Stimulated activated CD8-positive, alpha-beta memory T cell treated with anti-CD3 and anti-CD28 coated beads, Interleukin-4, amount 100 ng/mL, for 4 hours (primary cell): ENCODE measurements at places on chromosomes 7 and 10.

GRCh38 chr7:93055543-93056107 is 62.2 kb downstream of the SAMD9 start:
- no peak for DNase-seq

GRCh38 chr7:69412331-69413146 is 185.7 kb upstream of the AUTS2 start:
- no peak for DNase-seq

DNA sequence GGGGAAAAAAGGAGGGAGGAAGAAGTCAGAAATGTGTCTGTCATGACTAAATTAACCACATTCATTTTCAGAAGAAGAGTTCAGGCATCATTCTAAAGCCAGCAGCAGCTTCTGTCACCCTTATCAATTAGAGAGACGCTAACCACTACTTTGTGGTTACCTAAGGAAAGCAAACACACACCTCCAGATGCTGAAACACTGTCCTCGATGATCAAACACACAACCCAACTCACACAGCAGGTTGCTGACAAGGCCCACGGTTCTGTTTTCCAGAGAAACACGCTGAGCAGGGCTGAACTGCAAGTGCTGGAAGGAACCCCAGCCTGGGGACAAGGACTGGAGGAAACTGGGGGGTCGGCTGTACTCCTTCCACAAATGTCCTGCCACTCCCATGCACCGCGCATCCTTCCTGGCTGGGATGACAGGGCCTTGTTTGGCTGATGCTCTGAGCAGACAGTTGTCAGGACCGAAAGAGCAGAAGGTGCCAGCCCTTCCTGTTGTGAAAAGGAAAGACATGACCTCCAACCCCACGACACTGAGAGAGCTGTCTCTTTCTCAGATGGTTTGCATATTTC is 36.6 kb downstream of the PRKCQ start:
- no peak for DNase-seq

GRCh38 chr10:83212632-83213334 is 926.5 kb upstream of the GHITM start:
- DNase-seq: no peak

DNA sequence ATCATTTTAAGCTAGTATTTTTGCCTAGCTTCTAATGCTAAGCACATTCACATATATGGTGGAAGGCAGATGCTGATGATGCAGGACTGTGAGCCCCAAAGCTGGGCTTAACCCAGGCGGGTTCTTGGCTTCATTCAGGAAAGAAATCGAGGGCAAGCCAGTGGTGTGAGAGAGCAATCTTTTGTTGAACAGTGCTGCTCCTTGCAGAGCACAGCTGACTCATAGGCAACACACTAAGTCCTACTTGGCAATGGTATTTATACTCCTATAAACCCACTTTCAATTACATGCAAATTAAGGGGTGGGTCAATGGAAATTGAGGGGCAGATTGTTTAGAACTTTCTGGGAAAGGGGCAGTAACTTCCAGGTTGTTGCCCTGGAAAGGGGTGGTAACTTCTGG is 42.0 kb upstream of the CELF2 start:
- DNase-seq: no peak

DNA sequence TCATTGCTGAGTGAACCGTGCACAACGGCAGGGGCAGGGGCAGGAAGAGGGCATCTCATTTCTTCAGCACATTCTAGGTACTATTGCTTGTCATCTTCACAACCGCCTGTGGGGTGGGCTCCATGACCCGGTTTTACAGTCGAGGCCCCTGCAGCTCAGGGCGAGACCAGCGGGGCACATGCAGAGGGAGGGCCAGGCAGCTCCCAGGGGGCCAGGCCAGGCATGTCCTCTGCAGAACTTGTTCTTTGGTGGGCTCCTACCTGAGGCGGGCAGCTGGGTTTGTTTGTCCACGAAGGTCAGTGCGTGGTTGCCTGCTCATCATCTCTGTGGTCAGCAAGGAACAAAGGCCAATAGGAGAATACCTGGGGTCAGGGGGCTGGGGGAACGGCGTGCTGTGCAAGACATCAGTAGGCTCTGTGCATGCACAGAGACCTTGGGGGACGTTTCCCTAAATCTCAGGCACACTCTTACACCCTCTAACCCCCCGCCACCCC is 75.1 kb upstream of the LEP start:
- no peak for DNase-seq

DNA sequence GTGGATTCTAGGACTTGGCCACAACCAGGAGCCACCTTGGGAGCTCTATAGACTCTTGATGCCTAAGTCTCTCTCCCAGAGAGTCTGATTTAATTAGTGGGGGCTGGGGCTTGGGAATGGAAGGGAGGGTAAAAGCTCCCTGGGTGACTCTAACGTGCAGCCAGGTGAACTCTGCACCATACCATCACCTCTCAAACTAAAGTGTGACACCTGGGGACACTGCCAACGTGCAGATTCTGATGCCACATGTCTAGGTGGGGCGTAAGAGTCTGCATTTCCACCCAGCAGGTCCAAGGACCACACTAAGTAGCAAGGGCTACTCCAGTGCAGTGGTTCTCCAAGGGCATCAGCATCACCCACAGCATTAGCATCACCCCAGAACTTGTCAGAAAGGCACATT is 28.3 kb downstream of the LRRC20 start:
- DNase-seq: no peak

DNA sequence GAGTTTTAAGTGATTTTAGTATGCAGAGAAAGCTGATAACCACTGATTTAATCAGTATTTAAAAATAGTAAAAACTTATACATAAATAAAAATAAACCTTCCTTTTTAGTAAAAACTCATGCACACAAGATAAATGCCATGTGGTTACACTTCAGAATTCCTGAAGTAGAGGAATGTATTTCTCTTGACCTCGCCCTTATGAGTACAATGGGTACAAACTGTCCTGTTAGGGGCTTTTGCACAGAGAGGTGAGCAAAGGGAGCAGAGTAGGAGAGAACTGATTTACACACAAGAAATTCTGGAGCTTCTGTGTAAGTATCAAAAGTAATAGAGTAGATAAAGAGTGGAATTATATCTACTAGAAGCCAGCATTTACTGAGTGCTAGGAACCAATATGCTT is 279.6 kb downstream of the PPP1R3A start:
- no peak for DNase-seq

DNA sequence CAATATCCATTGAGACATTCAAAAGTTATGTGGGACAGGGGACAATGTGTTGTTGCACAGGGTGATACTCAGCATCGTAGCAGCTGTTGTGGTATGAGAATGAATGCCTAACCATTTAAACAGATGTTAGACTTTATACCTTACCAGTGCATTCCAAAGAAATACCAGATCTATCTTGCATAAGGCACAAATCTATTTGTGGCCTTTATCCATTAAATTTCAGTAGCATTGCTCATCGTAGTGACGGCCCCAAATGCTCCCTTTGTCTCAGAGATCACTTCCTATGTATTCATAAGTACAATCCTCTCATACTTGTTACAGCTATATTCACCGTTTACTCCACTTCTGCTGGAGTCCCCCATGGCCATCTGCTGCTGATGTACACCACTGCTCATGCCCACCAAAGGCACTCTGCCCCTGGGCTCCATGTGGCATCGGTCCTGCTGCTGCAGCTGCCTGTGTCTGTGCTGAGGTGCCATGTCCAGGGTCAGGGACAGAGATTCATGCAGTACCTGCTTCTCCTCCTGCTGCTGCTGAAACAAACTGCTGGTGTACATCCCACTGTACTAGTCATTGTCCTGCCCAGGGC is 96.3 kb downstream of the CPED1 start:
- no peak for DNase-seq

- no peak for DNase-seq
These were observed 1176.2 kb downstream of the DNAJB9 start for GRCh38 chr7:109745677-109746410.

DNA sequence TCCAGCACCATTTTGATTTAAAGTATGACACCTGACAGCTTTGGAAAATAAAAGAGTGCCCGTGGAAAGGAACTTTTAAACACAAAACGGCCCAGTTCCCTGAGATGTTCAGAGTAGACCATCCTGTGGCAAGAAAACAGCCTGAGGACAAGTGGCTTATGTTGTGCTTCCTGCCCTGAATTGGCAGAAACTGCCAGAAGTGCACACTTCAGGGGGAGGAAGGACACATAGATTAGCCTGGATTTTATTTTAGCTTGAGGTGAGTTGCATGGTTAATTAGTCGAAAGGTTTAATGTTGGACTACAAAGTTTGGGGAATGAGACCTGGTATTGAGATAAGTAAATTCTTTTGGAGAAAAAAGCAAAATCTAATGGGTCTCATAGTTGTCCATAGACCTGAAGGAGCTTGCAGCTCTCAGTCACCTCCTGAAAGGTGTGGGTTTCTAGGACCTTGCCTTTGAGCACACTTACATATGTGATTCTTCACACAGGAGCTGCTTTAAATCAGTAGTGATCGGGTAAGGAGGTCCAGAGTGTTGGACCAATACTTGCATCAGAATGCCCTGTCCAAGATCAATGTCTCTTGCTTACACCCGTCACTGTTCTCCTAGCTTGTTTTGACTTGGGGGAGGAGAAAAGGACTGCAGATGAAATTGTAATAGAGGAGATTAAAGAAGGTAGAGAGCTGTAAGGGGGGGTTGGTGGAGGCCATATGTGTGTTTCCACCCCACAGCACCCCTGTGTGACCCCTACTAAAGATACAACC is 4.9 kb downstream of the ITIH2 start:
- DNase-seq: no peak

DNA sequence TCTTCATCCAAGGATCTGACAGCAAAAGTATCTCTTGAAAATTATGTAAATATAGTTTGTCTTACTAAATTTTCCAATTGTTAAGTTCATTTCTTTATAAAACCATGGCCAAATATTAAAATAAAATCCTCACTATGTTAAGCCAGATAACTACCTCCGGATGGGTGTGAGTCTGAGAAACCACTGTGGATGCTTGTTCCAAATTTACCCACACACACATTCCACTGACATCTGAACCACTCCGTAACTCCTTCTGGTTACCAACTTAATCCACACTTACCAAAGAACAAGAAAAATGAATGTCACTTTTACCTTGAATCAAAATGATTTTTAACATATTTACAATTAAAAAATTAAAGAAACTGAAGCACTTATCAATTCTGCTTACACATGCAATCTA is 19.7 kb downstream of the CYTH3 start:
- no peak for DNase-seq

GRCh38 chr7:156038345-156038744 is 226.1 kb upstream of the SHH start:
- no peak for DNase-seq

GRCh38 chr7:116836048-116836447 is 26.3 kb upstream of the CAPZA2 start:
- DNase-seq: no peak

GRCh38 chr7:28037220-28038010 is 143.2 kb downstream of the JAZF1 start:
- DNase-seq: no peak

DNA sequence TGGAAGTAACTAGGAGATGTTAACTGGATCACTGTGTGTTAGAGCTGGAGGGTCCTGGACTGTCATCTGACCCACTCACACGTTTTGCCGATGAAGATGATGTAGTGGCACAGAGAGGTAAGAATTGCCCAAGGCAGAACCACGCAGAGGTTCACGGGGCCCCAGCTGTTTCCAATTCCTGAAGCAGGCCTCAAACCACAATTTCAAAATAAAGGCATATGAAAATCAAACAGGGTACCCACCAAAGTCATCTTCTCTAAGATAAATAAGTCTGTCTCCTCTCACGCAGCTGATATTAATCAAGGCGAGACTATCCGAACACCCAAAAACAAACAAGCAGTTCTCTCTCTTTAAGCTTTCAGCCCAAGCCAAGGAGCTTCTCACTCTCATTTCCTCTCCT is 113.3 kb upstream of the JCAD start:
- no peak for DNase-seq

- no peak for DNase-seq
These were observed 17.1 kb downstream of the ZNF485 start for GRCh38 chr10:43623351-43623750.

DNA sequence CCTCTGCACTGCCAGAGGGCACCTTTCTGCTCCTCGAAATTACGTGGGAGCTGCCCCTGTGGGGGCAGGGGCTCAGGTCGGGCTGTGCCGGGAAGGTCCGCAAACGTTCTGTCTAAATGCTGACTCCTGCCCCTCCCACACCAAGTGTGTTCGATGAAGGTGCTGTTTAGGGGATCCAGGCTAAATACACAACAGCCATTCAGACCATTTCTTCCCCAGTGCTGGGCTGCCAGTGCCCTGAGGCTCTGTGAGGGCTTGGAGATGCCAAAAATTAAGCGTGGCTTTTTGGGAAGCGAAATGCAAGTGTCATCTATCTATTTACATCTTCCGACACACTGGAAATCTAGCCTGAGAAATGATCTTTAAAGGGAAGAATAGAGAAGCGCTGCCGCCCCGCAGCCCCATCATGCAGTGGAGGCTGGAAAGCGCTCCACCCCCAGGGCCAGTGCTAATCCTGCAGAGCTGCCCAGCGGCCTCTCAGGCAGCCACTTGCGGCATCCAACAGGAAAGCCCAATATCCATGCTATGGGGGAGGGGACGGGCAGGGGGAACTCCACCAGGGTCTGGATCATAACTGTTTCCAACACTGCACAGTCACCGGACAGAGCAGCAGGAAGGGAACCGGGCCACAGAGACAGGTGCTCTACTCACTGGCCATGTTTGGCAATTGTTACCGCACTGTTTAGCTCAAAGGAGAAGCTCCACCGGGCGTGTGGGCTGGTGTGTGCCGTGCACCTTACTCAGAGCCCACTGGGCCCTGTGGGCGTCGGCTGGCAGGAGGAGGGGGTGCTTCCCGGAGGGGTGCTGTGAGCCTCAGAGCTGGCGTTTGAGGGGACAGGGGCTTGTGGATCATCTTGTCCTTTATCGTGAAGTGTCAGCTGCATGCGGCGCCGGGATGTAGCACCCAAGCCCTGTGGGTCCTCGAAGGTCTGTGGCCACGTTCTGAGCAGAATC is 205.5 kb downstream of the DNAJB6 start:
- no peak for DNase-seq

DNA sequence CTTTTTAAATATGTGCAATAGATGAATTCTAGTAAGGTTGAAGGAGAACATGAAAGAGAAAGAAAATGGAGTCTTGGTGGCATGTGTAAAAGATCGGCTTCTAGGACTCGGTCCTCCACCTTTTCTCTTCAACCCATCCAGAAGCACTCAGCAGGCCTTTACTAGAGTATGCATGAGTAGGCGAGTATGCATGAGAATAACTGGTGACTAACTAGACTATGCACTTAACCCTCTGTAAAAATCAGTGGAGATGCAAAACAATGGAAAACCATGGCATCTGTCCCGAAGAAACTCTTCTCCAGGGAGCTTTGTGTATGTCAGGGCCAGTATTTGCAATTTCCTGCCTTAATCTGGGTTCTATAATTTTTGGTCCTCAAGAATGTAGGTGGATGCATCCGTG is 40.0 kb upstream of the GRB10 start:
- no peak for DNase-seq

GRCh38 chr7:20777377-20778062 is 9.2 kb downstream of the SP8 start:
- DNase-seq: no peak

DNA sequence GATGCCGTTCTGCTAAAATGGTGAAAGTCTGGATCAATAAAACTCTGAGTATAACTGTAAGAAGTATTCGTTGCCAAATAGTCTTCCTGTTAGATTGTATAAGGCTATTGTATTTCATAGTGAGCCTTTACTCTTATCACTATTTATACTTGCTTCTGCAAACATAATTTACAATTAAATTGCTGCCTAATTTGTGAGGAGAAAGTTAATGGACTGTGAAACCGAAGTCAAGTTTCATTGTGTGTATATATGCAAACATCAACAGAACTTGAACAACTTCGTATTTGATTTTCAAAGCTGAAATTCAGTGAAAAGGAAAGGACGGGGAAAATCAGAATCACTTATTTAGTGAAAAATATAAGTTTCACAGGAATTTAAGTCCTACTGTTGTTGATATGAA is 135.9 kb upstream of the CCDC6 start:
- no peak for DNase-seq
